ENCODE measurements at places on chromosomes 6 and 20.

- DNase-seq, result no peak
These were observed 37.3 kb downstream of the DST start for GRCh38 chr6:56605435-56605834.

- DNase-seq, result peak; percentile 84
These were observed 744 bp downstream of the STAU1 start for GRCh38 chr20:49187330-49187850.

DNA sequence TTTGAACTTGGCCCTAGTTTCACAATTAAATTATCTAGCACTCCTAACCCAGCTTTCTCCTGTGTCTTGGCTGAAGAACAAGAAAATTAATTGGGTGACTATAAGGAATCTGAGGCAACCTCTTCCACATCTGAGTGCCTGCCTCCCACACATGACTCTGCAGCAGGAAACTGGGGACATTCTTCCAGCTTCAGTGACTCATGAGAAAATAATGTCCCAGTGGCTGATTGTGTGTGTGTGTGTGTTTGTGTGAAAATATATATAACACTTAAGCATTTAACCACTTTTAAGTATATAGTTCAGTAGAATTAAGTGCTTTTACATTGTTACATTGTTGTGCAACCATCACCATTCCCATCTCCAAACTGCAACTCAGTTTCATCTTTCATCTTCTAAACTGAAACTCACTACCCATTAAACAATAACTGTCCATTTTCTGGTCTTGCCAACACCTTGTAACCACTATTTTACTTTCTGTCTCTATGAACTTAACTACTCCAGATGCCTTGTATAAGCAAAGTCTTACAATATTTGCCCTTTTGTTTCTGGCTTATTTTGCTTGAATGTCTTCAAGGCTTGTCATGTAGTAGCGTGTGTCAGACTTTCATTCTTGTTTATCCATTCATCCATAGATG, 8.7 kb downstream of the TRIM38 start:
- no peak for DNase-seq

DNA sequence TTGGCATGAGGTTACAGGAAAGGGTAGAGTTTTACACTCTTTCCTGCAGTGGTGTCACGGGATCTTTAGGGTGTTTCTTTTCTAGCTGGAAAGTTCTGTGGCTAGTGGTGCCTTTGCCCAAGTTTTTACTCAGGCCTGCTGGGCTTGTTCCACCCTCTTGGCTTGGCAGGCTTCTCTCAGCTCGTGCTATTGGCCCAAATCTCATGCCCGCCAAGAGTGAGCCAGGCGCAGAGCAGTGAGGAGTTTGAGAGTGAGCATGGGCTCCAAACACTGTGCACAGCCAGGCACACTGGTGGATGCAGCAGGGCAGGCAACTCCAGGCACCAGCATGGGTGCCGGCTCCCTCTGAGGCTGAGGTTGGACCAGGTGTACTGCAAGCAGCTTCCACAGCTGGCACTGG, 206.5 kb downstream of the SAMD5 start:
- DNase-seq, result no peak

GRCh38 chr20:50259705-50260478, 69.3 kb downstream of the CEBPB start:
- DNase-seq, result no peak

- DNase-seq, result no peak
These were observed 410 bp downstream of the SYNE1 start for GRCh38 chr6:152636609-152637295.

GRCh38 chr6:118198746-118199145, 291.7 kb downstream of the SLC35F1 start:
- no peak for DNase-seq

DNA sequence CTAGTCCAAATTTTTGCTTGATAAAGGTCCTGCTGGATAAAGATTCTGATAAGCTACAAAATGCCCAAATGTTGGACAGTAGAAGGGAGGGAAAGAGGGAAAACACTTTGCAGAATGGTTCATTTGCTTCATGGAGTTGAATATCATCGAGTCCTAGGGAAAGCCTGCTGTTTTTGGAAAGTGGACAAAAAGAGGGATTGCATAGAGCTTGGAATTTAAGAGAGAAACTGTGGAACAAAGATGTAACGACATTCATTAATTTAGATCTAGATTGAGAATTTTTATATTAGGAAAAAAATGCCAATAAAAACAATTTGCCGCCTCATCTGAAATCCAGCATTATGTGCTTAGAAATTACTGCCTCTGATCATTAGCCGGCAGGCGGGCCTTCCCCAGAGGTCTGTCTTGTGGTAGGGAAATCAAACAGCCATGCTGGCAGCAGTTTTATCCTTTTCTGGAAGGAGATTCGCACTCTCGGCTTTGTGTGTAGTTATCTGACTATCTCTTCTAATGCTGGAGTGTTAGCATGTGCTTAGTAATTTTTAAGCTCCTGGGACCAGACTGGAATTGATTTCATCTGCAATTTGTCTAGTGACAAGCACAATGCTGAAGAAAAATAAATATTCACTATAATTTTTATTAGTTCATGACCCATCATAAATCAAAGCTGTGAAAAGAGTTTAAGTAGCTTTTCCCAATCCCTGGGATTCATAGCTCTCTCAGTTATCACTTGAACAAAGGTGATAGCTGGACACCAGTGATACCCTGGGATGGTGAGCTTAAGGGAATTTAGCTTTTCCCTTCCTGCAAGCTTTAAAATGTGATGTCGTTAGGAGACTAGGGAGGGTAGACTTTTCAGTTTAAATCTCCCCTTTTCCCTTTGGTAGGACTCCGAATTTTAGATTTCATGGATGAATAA, 329.5 kb downstream of the PRL start:
- DNase-seq, result no peak

- peak; percentile 21 for DNase-seq
These were observed 127.5 kb downstream of the PKHD1 start for GRCh38 chr6:51959744-51960383.

DNA sequence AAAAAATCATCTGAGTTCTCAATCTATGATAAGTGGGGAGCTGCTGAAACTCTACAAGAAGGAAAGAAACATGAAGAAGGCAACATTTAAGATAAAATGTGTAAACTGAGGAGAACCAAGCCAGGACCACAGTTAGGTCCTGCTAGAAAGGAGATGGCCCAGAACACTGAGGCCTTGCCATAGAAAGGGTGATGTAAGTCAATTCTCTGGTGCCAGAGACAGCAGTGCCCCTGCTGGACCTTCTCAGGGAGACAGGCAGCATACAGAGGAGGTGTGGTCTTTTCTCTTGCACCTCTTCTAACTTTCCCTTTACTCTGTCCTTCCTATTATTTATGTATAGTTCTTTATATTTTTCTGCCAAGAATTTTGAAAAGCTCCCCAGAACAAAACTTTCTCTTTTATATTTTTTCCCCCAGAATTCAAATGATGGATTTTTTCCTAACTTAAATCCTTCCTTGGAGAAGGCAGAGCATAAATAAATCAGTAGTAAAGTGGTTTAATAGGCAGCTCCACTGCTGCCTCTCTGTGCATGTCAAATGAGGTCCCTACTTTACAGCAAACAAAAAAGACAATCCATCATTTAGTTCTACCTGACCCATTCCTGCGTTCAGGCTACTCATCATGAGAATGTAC, 9.0 kb downstream of the UQCC2 start:
- DNase-seq, result peak; percentile 16

DNA sequence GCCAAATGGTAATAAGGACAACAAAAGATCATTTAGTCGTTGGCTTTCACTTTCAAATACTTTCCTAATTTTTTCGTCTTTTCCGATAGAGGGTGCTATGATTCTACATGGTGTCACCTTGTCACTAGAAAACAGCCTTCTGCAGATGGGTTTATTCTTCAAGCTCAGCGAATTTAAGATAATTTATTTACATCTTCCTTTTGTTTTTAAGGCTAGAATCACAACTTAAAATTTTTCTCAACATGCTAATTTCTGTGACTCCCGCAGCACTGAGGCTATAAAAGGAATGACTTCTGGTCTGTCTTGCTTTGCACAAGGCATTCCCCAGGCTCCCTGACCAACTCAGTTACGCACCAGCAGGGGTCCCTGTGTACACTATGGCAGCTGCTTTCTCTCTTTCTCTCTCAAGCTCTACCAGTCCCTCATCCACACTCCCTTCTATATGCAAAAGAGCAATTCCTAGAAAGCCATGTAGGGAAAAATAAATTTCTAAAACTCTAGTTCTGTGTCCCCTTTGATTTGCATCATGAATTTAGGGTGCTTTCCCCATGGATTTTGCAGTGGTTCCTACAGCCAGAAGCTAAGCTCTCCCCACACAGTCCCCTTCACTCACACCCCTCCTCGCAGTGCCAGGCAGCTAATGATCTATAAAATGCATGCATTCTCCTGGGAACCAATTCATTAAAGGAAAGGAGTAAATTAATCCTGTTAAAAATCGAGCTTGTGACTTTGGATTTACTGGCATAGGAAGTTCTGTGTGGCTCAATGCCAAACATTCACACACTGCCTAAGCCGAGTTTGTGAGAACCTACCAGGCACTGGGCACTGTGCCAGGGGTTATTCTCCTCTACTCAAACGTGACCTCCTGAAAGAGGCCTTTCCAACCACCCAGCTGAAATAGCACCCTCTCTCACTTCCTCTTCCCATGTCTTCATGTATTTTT, 74.5 kb downstream of the DCDC2 start:
- DNase-seq, result peak; percentile 32

DNA sequence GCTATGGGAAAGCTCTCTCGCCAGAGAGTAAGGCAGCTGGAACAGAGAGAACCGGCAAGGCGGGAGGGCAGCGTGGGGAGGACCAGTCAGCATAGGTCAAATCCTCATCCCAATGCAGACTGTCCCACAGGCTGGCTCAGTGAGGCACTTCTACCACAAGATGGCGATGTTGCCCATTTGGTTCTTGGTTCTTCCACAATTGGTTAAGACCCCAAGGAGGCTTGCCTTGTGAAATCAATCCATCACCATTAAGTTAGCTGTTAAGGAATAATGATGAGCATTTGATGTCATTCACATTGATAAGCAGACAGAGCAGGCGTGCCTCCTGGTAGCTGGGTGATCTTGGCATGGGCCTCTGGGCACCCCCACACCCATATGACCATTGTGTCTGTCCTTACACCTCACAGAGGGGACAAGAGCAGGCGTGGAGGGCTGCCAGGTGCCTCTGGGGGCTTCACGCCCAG, 2.4 kb downstream of the CSTL1 start:
- DNase-seq, result peak; percentile 61

- DNase-seq, result no peak
These were observed 14.3 kb downstream of the CUL9 start for GRCh38 chr6:43196337-43196736.

DNA sequence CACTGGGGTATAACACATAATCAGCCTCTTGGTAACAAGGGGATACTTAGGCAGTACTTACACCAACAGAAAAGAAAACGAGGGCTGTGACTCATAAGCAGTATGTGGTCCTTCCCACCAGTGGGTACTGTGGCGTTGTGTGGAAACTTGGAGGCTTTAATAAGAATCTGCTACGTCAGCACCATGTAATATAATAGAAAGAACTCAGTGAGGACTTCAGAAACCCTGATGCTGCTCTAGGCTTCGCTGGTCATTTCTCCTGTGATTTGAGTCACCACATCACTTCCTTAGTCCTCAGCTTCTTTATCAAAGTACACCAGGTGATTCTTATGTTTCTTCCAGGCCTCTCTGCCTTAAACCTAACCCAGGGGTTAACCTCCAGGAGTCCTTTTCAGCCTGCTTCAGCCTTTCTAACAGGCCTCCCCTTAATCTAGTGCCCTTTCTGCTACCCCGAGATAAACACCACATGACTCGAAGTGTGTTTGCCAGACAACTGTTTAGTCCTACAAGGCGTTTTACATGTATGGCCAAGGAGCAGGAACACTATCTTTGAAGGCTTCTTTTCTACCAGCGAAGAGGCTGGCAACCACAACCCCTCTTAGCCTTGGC, 68.5 kb downstream of the FYN start:
- DNase-seq, result peak; percentile 79
